ENCODE measurements at places on chromosomes 3 and 15.
A peak's percentile ranks its signal among the peaks of the same experiment; 100 is the strongest.

- peak; percentile 3 for DNase-seq
These were observed 42.2 kb upstream of the ROBO2 start for GRCh38 chr3:76997733-76998132.

DNA sequence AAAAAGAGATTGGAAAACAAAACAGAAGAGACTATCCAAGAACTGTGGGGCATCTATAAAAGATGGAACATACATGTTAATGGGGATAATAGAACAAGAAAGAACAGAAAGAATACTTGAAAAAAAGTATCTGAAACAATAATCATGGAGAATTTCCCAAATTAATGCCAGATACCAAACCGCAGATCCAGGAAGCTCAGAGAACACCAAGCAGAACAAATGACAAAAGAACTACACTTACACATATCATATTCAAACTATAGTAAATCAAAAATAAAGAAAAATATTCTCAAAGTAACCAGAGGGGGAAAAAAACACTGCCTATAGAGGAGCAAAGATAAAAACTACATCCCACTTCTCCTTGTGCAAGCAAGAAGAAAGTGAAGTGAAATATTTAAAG is 40.0 kb downstream of the CLASP2 start:
- DNase-seq: no peak

DNA sequence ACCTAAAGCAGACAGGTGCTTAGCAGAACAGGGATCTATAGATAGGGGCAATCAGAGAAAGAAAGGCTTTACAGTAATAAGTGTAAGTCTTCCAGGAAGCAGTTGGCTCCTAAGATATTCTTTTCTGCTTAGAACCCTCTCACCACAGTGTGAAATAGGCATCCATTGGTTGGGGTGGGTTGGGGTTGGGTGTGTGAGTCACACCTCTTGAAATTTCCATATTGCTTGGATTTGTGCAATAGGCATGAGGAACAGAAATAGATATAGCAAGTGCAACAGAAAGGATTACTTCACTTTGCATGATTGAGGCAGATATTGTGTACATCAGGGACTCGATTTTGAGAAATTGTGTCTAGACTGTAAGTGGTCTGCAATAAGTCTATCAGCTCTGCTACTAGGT is 200.1 kb upstream of the GAP43 start:
- DNase-seq: no peak

DNA sequence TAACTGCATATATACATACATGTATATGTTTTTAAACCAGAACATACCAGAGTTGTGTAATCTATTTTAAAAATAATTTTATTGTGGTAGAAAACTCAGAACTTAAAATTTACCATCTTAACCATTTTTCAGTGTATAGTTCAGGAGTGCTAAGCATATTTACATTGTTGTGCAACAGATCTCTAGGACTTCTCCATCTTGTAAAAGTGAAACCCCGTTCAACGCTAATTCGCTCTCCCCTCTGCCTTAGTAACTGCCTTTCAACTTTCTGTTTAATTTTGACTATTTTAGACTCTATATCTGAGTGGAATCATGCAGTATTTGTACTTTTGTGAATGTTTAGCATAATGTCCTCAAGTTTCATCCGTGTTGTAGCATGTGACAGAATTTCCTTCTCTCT is 51.8 kb upstream of the SSR3 start:
- DNase-seq: no peak

GRCh38 chr3:133905376-133905775 is 9.7 kb upstream of the RAB6B start:
- no peak for DNase-seq

DNA sequence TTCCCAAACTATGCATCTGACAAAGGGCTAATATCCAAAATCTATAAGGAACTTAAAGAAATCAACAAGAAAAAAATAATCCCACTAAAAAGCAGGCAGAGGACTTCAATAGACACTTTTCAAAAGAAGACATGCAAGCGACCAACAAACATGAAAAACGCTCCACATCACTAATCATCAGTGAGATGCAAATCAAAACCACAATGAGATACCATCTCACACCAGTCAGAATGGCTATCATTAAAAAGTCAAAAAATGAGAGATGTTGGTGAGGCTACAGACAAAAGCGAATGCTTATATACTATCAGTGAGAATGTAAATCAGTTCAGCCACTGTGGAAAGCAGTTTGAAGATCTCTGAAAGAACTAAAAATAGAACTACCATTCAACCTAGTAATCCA is 20.2 kb downstream of the CFAP44 start:
- DNase-seq: no peak

- no peak for DNase-seq
These were observed 22.6 kb downstream of the SFMBT1 start for GRCh38 chr3:53023072-53023823.

- no peak for DNase-seq
These were observed 438.6 kb downstream of the CADM2 start for GRCh38 chr3:85397434-85397833.

DNA sequence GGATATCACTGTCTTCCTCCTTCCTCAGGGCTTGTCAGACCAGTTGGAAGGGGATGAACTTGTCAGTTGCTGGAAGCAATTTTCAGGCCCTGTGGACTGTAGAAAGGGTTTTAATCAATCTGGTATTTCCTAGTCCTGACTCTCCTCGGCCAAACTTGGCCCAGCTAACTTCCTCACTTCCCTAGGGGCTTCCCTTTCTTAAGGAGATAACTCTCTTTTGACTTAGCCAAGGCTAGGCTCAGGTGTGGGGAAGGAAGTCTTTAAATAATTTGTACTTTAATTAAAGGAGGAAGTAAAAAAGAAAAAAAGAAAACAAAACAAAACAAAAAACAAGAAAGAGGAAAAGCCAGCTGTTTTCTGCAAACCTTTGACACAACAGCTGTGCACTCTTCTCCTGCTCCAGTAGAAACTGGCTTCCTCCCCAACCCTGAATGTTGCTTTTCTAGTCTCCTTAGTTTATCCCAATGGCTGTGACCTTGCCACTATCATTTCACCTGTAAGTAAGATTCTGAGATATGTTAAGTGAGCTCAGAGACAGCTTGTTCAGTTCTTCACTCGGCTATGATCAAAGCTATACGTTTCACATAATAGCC is 53.0 kb upstream of the ST3GAL6 start:
- no peak for DNase-seq

GRCh38 chr15:90154861-90155626 is 46.1 kb upstream of the SEMA4B start:
- peak; percentile 67 for DNase-seq

GRCh38 chr3:122013448-122013925 is 8.6 kb downstream of the ILDR1 start:
- no peak for DNase-seq

- DNase-seq: no peak
These were observed 490.7 kb downstream of the RBMS3 start for GRCh38 chr3:29771602-29772001.

DNA sequence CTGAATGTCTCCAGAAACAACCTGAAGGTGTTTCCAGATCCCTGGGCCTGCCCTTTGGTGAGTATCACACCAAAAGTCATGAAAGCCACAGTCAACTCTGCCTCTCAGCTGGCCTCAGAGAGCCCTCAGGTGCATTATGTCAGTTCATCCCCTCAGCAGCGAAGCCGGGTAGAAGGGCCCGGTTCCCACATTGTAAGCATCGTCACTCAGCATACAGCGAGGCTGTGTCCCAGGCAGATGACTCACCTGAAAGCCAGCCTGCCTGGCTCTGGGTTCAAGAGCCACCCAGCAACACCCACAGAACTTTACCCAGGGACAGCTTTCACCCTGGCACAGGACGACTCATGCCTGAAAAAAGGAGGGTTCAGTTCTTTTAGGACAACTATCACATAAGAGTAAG is 91.6 kb downstream of the LRRK1 start:
- DNase-seq: no peak

- no peak for DNase-seq
These were observed 44.4 kb upstream of the TEX9 start for GRCh38 chr15:56320861-56321260.

DNA sequence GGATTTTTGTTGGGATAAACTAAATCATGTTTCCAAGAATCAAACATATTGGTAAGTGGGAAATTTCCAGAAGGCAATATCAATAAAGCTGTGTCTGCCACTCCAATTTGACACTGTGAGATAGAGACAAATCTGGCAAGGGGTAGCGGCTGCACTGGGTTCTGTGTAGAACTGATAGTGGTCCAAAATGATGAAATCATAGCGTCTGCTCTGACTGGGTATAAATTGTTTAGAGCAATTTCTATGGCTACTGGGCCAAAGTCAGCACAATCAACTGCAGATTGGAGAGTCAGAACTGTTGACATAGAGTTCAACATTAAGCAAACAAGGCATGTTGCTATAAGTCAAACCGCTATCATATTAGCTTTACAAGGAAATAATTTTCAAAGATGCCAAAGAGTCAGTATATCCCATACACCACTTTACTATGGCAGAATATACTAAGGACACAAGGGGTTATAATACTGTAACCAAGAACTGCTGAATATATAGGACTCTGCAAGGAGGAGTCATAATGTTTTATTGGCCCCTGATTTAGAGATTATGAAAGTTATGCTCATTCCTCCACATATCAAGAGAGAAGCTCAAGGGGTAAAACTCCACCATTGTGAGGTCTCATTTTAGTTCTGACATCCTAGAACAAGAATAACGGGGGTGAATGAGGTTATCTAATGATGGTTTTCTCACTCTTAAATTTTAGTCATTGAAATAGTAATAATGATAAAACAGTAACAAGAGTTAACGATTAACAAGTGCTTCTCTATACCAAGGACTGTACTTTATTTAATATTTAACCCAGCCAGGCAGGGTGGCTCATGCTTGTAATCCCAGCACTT is 309.7 kb upstream of the GADL1 start:
- no peak for DNase-seq

DNA sequence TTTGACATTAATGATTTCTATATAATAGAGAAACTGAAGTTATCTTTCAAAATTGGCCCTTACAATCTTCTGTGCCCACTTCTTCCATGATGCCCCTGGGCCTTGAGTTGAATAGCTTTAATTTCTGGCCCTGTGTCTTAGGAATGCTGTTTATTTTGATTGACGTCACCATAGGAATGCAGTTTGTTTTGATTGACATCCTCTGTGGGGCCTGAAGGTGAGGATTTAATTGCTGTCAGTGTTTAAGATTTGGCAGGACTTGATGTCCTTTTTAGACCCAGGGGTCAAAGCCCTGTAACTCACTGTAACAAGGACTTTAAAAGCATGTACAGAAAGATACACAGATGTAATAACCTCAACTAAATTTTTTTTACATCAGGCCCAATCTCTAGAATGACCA is 83.3 kb downstream of the GLDN start:
- no peak for DNase-seq

GRCh38 chr3:196177967-196178366 is 33.2 kb downstream of the ZDHHC19 start:
- DNase-seq: no peak

DNA sequence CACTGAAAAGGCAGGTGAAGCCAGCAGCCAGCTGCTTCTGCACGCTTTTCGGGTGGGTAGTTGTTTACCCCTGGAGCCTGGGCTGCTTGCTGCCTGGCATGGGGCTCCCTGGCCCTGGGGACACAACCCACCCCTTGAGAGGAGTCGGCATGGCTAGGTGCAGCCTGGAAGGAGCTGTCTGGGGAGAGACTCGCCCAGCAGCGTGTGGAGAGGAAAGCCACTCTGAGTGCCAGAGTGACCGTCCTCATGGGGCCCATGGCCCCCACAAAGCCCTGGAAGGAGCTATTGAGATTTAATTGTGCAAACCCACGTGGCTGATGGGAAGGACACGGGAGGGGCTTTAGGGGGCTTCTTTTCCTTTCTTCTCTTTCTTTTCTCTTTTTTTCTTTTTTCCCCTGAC is 137.5 kb downstream of the OPA1 start:
- no peak for DNase-seq

DNA sequence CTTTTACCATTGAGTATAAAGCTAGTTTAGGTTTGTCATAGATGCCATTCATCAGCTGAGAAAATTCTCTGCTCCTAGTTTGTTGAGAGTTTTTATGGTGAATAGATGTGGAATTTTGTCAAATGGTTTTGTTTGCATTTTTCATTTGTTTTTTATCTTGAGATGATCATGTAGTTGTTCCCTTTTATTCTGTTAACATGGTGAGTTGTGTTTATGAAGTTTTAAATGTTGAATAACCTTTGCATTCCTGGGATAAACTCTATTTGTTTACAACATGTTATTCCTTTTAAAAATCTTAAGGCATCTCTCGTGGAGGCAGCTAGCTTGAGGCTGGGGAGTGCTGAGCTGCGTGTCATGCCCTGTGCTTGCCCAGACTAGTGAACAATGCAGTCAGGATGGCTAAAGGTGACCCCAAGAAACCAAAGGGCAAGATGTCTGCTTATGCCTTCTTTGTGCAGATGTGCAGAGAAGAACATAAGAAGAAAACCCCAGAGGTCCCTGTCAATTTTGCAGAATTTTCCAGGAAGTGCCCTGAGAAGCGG is 48.5 kb downstream of the ANAPC13 start:
- no peak for DNase-seq

GRCh38 chr3:165852191-165852590 is 15.0 kb upstream of the BCHE start:
- no peak for DNase-seq

DNA sequence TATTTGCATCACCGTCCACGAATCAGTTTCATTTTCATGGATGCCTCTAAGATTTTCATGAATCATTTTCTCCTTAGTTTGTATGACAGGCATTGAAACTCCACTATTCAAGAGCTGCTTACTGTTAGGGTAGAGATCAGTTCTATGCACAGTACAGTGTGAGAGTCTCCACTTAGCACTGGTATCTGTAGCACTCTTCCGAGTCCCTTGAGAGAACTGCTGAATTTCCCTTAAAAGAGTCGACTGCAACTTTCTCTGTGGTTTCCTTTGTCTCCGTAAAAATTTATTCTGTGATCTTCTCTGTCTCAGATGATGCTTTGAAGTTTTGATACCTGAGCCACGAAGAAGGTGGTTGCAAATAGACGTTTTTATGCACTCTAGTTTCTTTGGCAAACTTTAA is 14.8 kb downstream of the GTPBP8 start:
- DNase-seq: no peak

- DNase-seq: no peak
These were observed 282.3 kb downstream of the OCA2 start for GRCh38 chr15:27816790-27817189.

DNA sequence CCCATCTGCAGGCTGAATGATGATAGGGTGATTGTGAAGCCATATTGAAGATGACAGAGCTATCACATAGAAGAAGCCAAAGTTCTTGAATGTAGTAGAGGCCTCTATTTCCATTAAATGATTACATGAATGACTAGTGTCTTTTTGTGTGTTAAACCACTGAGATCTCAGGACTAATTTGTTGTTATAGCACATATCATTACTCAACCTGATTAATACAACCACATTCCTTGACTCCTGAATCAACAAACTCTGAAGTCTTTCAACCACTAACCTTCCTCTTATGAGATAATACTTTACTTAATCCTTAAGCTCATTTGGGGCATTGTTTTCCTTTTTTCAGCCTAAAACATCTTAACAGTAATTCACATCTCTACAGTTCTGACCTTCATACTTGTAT is 564.5 kb upstream of the ADAMTS9 start:
- no peak for DNase-seq
